ENCODE measurements at places on chromosomes 7 and 10.

DNA sequence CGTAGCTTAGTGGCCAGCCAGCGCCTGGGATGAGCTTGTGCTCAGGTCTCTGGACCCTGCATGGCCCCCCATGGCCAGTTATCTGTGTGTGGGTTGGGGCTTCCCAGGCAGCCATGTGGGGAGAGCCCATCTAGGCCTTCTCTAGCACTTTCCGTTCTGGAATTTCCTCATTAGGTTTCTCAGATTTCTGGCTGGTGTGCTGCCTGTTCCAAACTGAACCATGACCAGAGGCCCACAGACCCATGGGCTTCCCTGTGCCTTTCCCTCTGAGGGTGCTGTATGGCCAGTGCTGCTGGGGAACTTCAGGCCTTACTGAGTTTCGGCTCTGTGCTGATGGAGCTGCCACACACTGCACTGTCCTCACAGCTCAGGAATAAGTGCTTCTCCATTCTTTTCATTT lies 50.2 kb downstream of the SHH start:
- DNase-seq = no peak

- DNase-seq = no peak
These were observed 5.1 kb downstream of the UNC5B start for GRCh38 chr10:71217266-71218045.

DNA sequence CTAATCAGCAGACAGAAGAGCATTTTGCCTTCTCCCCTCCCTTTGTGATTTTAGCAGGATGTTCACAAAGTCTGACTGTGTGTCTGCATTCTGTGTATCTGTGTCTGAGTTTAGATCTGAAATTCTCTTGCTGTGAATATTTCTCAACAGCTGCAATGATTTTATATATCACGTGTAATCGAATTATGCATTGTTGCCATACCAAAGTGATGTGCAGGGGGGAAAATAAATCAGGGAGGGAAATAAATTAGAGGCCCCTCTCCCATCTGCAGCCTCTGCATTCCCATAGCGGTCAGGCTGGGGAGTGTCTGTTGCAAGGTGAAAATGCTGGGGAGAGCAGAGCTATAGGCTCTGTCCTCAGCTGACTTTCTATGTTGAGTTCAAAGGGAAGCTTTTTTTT lies 209.0 kb downstream of the LRMDA start:
- no peak for DNase-seq

DNA sequence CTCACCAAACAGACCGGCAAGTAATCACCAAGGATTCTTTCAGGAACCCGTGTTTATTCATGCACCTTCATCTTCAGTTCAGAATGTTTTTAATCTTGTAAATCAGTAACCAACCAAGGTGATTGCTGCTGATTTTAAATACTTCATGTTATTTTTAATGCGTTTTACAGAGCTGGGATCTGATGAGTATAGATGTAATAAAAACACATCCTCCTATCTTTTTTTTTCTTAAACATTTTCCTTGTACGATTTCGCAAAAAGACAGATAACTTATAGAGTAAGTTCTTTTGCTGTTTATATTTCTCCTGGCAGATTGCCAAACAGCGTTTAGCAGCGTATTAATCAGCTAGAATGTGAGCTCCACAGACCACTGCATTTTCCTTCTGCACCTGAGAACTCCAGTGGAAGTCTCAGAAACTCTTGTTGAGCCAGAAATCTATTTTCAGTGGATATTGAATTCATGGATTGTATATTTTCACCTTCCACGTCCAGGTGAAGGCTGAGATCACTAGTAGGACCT lies 397.8 kb upstream of the NRP1 start:
- DNase-seq = peak; percentile 56

- DNase-seq = no peak
These were observed 15.4 kb downstream of the MMRN2 start for GRCh38 chr10:86941991-86942421.

GRCh38 chr10:124614003-124614659 lies 130.0 kb downstream of the FAM53B start:
- no peak for DNase-seq

GRCh38 chr10:44102726-44103255 lies 282.1 kb downstream of the CXCL12 start:
- no peak for DNase-seq

GRCh38 chr10:129511758-129512157 lies 44.7 kb downstream of the MGMT start:
- no peak for DNase-seq

DNA sequence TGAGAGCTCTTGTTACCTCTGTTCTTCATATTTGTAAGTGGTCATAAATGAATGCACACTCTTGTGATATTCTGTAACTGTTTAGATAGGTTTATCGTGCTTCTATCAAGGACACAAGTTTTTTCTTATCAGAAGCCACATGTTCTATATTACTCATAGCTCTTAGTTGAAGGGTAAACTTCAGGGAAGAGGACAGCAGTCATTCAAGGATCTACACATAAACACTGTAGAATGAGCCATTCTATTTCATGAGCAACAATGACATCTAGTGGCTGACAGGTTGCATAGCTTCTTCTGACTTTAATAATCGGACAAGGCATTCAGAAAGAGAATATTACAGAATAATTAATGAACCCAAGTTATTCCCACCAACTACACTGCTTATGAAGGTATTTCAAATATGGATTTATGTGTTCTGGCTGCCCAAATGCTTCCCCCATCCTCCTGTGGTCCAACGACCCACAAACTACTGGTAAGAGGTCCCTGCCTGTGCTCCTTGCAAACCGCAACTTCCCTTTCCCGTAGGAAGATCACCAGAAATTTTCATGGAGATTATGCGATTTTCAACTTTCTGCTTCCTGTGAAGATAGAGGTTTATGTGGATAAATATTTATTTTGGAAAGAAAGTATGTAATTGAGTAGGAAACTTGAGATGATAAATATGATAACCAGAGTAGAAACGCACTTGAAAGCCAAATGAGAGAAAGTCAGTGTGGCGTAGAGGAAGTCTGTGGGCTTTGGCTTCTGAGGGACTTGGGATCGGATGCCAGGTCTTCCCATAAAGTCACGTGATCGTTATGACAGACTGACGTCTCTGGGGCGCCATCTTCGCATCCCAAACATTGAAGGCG lies 16.8 kb upstream of the ABCB5 start:
- DNase-seq = peak; percentile 71

GRCh38 chr10:86723009-86723408 lies 33.4 kb upstream of the BMPR1A start:
- DNase-seq = no peak
